ENCODE measurements at places on chromosomes 12 and 14.
A peak's percentile ranks its signal among the peaks of the same experiment; 100 is the strongest.

DNA sequence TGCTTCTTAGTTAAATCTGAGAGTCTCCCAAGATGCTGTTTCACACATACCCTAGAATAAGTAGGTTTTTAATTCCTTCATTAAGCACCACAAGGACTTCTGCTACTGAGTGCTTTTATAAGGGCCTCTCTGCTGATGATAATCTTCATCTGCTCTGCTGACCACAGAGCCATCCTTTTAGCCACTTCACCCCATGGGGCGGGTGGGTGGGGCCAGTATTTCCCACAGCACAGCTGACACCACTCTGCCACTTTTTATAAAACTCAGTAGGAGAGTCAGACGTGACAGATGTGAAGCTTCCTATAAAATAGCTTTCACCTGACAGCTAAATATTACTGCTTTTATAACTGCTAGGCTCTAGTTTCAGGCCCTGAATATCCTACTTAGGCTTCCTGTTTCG is 20.3 kb downstream of the FCF1 start:
- ATAC-seq, result no peak

DNA sequence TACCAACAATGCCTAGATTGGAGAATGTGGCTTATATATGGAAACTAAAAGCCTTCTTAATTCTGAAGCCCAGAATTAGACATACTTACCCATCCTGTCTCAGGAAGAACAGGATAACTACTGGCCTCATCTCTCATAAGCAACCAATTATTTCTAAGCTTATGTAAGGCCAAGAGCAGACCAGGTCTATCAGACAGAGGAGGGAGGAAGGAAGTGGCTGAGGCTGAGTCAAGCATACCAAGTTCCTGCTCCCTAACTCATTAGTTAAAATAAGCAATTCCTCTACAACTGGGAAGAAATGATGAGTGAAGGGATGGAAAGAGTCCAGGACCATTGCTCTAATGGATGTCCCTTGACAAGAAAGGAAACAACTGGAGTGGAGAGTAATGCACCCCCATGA is 27.0 kb upstream of the INSM2 start:
- ATAC-seq, result no peak

- ATAC-seq, result no peak
Measured at GRCh38 chr14:37428954-37429353, 166.1 kb downstream of the FOXA1 start.

DNA sequence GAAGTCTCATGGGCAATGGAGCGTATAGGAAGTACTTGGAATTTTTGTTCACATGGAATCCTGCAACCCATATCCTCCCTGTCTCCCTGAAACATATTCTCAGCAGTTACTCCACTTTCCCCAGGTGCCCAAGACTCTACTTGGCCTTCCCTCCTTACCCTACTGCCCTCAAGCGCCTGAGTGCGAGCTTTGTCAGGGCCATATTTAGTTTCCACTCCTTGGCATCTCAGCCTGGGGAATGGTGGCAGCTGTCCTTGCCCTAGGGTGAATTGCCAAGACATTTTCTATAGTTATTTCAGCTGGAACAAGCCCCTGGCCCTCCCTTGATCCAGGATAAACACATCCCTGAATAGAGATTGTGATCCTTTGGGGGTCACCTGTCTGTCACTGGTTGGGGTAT is 569.3 kb upstream of the LRFN5 start:
- no peak for ATAC-seq

DNA sequence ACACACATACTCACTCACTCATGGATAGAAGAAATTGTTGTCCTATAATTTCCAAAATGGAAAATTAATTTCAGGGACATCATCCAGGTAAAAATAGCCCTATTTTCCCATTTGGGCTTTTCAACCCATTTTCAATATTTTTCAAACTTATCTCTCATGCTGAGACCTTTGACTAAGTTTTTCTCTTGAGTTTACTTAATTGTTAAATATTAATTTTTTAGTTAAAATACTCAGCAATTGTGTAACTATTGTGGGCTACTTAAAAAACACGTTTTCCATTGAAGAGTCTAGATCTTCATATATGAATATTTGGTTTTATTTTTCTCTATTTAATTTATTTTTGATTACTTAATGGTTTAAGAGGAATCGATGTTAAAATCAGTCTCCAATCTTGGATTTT is 14.2 kb upstream of the TAS2R43 start:
- no peak for ATAC-seq

DNA sequence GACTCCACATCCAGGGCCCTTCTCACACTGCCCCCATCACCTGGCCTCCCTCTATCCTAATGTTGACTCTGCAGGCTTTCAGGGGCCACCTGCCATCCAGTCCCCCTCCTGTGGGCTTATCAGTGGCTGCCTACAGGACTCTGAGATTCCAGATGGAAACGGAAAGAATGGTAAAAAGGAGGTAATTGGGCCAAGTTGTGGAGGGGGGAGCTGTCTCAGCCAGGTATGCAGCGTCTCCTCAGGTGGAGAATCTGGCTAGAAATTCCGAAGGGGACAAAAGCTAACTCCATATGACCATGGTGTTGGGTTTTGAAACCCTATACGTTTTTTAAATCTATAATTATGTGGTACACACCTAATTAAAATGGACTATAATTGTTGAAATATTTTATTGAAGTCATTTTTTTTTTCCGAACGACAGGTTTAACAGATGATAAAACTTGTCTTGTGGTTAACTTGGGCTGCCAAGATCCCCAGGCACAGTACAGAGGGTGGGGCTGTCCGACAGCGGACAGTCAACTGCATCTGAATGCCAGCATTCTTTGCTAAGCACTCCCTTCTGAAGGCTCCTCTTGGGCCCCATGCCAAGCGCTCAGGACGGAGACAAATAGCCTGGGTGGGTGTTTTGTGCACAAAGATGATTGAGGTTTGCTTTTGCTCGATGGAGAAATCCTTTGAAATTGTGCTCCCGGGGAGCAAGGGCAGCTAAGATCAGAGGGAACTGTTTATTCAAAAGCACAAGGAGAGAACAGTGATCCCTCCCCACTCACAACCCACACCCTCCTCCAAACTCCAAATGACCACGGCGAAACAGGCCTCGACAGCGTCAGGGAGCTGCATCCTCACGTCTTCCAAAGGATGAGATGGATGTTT is 365.6 kb downstream of the BCL11B start:
- ATAC-seq, result no peak

GRCh38 chr12:117049295-117049694 is 49.9 kb downstream of the TESC start:
- ATAC-seq, result no peak

GRCh38 chr14:44963775-44964380 is 1.9 kb downstream of the TOGARAM1 start:
- ATAC-seq, result no peak

GRCh38 chr14:79862045-79862444 is 349.3 kb downstream of the DIO2 start:
- no peak for ATAC-seq

- ATAC-seq, result no peak
Measured at GRCh38 chr14:76307786-76308780, 67.9 kb upstream of the ESRRB start.

- no peak for ATAC-seq
Measured at GRCh38 chr12:6033546-6033945, 88.5 kb upstream of the ANO2 start.

- ATAC-seq, result peak; percentile 44
Measured at GRCh38 chr12:6871052-6871957, 1.8 kb downstream of the SPSB2 start.

DNA sequence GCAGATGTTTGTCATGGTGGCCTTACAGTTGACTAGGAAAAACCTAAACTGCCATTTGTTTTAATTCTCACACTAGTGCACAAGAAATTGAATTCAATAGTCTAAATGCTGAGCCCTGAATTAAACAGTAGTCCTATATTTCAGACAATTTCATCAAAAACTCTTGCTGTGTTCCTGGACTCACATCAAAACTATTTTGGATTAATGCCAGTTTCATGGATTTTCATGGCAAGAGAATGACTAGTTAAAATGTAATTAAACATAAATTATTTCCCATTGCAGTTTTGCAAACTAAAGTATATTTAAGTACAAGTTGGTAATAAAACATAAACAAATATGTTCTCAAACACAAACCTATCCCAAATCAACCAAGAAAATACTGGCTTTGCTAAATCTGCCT is 468.0 kb upstream of the PRICKLE1 start:
- no peak for ATAC-seq

GRCh38 chr12:105882404-105882803 is 256.4 kb downstream of the NUAK1 start:
- ATAC-seq, result no peak

- ATAC-seq, result no peak
Measured at GRCh38 chr14:78530078-78530477, 359.9 kb downstream of the NRXN3 start.

GRCh38 chr14:81219759-81220579 is 790 bp downstream of the GTF2A1 start:
- no peak for ATAC-seq

DNA sequence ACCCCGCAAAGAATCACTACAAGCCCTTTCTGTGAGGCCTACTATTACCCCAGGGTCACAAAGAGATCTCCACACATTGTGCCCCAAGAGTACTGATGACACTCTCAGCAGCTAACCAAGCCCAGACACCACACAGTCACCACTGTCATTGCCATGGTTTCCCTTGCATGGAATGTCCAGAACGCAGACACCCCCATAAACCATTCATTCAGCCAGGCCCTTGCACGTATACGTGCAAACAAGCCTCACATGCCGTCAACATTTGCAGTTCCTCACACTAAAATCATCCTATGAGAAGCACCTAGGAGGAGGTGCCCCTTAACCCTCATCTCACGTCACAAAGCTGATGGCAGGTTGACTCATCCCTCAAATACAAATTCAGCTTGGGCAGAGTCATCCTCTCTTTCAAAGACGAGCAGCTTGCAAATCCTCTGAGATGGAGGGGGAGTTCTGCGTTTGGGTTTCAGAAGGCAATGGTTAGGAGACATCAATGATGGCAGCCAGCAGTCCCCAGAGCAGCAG is 17.1 kb upstream of the KRT77 start:
- ATAC-seq, result no peak

DNA sequence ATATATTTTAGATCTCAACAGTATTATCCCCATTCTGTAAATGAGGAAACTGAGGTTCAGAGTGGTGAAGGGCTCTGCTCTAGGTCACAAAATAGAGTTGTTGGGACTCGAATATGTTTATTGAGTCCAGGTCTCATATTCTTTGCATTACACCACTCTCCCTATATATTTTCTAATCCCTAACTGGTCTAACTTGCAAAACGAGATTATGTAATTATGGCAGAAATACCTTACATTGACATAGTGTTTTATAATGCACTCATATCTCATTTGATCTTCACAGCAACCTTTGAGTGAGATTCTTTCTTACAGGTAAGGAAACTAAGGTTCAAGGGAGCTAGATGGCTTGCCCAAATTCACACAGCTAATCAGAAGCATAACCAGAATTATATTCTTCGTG is 106.9 kb upstream of the LRIG3 start:
- no peak for ATAC-seq

DNA sequence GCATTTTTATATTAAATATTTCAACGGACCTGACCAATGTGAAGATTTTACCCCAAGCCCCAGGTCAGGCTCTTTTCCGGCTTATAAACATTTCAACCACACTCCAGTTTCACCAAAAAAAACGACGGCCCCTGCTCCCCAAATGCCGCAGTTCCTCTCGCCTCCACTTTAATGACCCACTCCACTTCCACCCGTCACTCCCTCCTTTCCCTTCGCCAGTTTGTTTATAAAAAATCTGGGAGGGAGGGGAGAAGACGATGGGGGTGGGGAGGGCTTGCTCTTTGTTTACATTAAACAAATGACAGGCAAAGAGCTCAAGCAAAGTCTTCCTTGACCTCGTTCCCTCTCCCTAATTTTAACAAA is 5.4 kb downstream of the SIX6 start:
- no peak for ATAC-seq

DNA sequence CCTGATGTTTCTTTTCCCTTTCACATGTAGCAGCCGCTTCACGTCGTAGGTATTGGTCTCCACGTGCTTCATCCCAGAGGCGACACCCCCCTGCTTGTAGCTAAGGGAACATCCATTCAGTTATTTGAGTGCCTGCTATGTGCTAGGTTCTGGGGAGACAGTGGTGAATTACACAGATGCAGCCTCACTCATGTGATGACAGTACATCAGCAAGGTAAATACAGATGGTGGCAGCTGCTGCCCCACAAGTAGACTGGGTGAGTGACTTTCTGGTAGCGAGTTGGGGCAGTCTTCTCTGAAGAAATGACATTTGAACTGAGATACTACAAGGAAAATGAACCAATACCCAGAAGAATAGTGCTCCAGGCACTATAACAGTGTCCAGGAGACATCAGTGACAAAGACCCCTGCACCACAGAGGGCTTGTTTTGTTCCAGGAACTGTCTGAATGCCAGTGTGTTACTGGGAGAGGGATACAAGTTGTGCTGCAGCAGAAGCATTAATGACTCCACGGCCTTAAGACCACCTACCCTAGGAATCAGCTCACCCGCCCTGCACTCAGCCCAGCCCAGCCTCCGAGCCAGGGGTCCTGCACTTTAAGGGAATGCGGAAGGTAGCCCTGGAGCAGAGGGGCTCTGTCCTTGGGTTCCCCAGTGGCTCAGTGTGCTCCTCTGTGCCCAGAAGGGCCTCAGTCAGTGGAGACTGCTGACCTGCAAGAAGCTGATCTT is 7.3 kb downstream of the AVIL start:
- no peak for ATAC-seq

- no peak for ATAC-seq
Measured at GRCh38 chr12:87775784-87776183, 253.4 kb downstream of the C12orf50 start.

DNA sequence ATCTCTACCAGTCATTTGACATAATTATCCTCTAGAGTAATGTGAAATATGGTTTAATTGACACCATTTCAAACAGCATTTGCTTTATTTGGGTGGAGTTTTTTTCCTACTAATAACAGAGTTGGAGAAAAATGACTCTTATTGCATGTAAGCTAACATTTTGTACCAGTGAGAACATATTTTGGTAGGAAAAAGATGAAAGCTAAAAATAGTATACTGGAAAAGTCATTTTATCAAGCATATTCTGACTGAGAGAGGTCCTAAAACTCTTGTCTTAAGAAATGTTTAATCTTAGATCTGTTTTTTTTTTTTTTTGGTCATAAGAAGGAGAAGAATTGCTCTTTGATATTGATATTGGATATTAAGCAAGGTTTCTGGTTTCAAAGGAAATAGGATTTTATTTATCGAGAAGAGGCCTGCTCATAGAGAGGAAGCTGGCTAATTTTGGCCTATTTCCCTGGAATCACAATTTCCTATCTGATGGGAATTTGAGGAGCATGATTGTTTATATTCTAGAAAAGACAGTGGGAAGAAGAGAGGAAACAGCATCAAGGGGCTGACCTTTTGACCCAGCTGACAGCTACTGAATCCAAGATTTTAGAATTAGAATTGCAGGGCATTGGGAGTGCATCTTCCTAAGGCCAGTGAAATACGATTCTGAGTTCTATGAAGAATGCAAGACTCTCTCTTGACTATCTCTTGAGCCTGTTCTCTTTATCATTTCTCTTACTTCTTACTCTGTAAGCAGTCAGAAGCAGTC is 19.4 kb downstream of the OTOGL start:
- ATAC-seq, result no peak

DNA sequence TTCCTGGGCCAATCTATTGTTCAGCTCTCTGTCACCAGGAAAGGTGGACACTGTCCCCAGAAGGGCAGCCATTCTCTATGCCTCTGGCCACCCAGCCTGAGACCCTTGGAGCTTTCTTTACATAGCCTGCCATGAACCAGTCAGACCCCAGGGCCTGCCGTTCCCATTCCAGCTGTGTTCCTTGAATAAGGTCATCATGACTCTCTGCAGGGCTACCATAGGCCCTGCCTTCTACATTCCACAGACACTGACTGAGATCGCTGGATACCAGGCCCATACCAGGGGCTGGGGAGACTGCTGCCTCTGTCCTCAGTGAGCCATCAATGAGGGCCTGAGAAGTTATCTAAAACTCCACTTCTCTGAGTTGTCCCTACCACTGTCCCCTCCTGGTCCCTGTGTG is 75.5 kb downstream of the SYNE3 start:
- no peak for ATAC-seq

All from activated T-helper 17 cell treated with anti-CD3 and anti-CD28 coated beads, Interleukin-2, amount 50 U/mL, for 72 hours (primary cell).